Panc1 (cell line): ENCODE measurements at places on chromosomes 3 and 15. TPM values are rescaled to one million over a fixed set of nuclear protein-coding genes. Genes with fewer than 3 reads are reported as not detected.

Gene TUSC7
- total RNA-seq = not detected

Gene PRR23A
- total RNA-seq = not detected

Gene IL17RC
- 23.6 TPM for total RNA-seq

Gene LDHAL6B
- not detected for total RNA-seq

Gene GPR149
- not detected for total RNA-seq

Gene GHRL
- not detected for total RNA-seq

Gene SUCNR1
- not detected for total RNA-seq

Gene DAG1
- total RNA-seq = 160 TPM

Gene DNAH1
- total RNA-seq = 2.4 TPM

Gene PPM1L
- total RNA-seq = 23.8 TPM

Gene TGM5
- total RNA-seq = not detected

Gene OXTR
- 2.7 TPM for total RNA-seq

Gene PTX3
- 2.1 TPM for total RNA-seq

DNA sequence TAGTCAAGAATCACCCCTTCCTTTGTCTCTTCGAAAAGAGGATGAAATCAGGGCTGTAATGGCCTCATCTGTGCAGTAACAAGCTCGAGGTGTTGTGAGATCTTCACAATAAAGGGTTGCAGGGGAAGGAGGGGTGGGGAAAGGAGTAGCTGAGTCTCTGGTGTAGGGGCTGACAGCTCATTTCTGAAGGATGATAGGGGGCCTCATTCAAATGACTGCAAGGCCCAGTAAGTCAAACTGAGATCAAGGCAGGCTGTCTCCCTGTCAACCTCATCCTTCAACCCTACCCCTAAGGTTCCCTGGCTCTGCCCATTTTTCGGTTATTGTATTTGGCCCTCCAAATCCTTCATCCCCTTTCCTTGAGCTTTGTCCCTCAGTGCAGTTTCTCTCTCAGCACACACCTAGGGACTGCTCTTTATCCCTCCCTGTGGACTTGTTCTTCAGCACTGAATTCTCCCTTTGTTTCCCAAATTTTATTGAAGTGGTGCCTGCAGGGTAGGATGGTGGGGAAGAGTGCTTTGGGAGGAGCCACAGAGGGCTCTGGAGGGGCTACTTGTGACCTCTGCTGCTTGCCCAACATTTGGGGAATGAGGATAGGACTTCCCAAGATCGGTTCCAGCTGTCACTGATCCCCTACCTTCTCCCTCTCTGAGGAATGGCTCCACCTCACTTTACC is 38.1 kb downstream of the ZNF589 start:
- H3K27me3 ChIP-seq = no peaks in the 10 kb centered on the region
- no peaks in the 10 kb centered on the region for H3K4me1 ChIP-seq
- H3K36me3 ChIP-seq = no peaks in the 10 kb centered on the region
- no peak for DNase-seq
- no peak overlapping the region for H3K27ac ChIP-seq
- H3K4me3 ChIP-seq = no peak overlapping the region

DNA sequence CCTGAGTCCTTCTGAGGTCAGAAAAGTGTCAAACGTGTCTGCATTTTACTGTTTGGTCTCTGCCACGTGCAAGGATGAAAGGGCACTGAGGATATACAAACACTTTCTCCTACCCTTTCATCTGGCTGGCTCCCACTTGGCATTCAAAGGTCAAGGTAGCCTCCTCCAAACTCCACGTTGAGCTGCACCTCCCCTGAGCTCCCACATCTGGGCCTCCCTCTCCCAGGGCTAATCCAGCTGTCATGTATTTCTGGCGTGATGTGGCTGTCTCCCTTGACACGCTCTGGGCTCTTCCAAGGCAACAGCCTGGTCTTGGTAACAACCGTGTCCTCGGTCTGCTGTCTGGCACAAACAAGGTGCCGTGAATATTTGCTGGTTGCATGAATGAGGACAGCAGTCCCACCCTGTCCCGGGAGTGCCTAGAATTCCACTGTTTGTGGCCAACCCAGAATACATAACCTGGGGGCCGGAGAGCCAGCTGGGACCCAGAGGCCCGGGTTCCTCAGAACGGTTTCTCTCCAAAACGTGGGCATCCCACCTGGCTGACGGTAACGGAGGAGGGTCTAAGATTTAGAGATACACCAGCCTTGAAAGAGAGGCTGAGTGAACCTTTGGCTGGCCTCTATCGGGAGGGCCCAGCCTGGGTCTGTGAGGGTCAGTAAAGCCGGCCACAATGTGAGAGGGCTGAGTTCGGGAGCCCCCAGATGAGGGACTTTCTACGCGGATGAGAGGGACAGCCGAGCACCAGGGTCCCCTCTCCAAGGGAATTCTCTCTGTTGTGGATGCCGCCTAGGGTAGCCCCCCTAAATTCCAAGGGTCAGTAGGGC is 767 bp downstream of the GLT8D1 start:
- H3K4me3 ChIP-seq = peak overlapping the region; percentile 99
- peaks cover 16% of the 10 kb centered on the region for H3K36me3 ChIP-seq
- peak overlapping the region; percentile 75 for H3K27ac ChIP-seq
- H3K4me1 ChIP-seq = peaks cover 17% of the 10 kb centered on the region

DNA sequence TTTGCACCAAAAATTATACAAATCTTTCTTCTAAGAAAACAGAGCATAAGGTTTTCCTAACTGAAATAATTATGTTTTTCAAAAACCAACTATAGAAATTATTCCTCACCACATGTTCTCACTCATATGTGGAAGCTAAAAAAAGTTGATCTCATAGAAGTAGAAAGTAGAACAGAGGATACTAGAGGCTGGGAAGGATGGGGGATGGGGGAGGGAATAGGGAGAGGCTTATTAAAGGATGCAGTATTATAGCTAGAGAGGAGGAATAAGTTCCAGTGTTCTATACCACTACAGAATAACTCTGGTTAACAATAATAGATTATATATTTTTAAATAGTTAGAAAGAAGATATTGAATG is 12.7 kb upstream of the TMEM212 start:
- no peak overlapping the region for H3K4me3 ChIP-seq
- peaks cover 23% of the 10 kb centered on the region for H3K4me1 ChIP-seq
- no peaks in the 10 kb centered on the region for H3K36me3 ChIP-seq
- H3K27me3 ChIP-seq = no peaks in the 10 kb centered on the region
- no peak overlapping the region; the same call in 1 of the 2 replicates for H3K27ac ChIP-seq
- DNase-seq = no peak

DNA sequence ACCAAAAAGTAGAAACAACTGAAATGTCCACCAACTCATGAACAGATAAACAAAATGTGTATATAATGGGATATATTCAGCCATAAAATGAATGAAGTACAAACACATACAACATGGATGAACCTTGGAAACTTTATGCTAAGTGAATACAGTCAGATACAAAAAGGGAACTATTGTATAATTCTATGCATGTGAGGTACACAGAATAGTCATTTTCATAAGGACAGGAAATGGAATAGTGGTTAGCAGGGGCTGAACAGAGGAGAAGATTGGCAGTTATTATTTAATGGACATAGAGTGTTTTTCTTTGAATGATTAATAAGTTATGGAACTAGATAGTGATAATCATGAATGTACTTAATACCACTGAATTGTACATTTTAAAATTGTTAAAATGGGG is 20.0 kb upstream of the TRANK1 start:
- no peaks in the 10 kb centered on the region for H3K4me1 ChIP-seq
- no peak for DNase-seq
- H3K27me3 ChIP-seq = no peaks in the 10 kb centered on the region
- no peak overlapping the region for H3K27ac ChIP-seq
- H3K36me3 ChIP-seq = no peaks in the 10 kb centered on the region
- no peak overlapping the region for H3K4me3 ChIP-seq

- no peak overlapping the region for H3K27ac ChIP-seq
- H3K4me1 ChIP-seq = no peaks in the 10 kb centered on the region
- DNase-seq = no peak
- no peaks in the 10 kb centered on the region for H3K27me3 ChIP-seq
These were observed 3.0 kb upstream of the CD80 start for GRCh38 chr3:119562307-119562961.

- no peak overlapping the region for H3K4me3 ChIP-seq
- no peaks in the 10 kb centered on the region for H3K36me3 ChIP-seq
- no peak for DNase-seq
- peaks cover 16% of the 10 kb centered on the region; the same call in 1 of the 2 replicates for H3K4me1 ChIP-seq
- no peak overlapping the region for H3K27ac ChIP-seq
These were observed 22.4 kb downstream of the TJP1 start for GRCh38 chr15:29799859-29800258.

DNA sequence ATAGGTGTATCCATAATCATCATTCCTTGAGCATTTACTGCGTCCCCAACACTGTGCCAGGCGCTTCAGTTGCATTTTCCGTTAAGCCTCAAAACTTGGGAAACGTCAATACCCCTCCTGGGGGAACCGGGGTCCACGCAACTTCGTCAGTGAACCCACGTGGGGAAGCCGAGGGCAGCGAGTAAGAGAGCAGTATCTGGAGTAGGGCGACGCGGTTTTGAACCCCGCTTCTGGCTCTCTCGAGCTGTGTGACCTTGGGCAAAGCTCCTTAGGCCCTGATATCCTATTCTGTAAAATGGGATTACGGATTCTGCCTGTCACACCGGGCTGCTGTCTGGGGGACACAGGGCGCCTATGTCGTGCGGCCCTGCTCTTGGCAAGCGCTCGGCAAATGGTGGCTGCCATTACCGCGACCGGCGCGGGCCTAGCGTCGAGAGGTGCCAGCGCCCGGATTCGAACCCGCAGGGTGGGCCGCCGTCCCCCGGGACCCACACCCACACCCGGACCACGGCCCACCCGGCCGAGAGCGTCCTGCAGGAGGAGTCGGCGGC is 590 bp downstream of the POLG start:
- H3K36me3 ChIP-seq = peaks cover 39% of the 10 kb centered on the region
- H3K27me3 ChIP-seq = no peaks in the 10 kb centered on the region
- H3K4me3 ChIP-seq = peak overlapping the region; percentile 95
- peaks cover 32% of the 10 kb centered on the region for H3K4me1 ChIP-seq
- H3K27ac ChIP-seq = peak overlapping the region; percentile 93

- H3K27me3 ChIP-seq = peaks cover 30% of the 10 kb centered on the region
- H3K36me3 ChIP-seq = no peaks in the 10 kb centered on the region
- DNase-seq = no peak
- peak within 1 kb of the TSS; percentile 58 for H3K4me3 ChIP-seq
- no peaks in the 10 kb centered on the region; the same call in 1 of the 2 replicates for H3K4me1 ChIP-seq
These were observed at the start of gene ADCY5 for GRCh38 chr3:123448536-123449101. TSS of gene ADCY5 (minus strand) at chr3:123449090. CDS start at chr3:123448545, 545 bp downstream.

GRCh38 chr3:56069766-56070165 is 398.5 kb downstream of the ERC2 start:
- H3K36me3 ChIP-seq = no peaks in the 10 kb centered on the region
- H3K4me1 ChIP-seq = no peaks in the 10 kb centered on the region
- DNase-seq = no peak
- no peaks in the 10 kb centered on the region for H3K27me3 ChIP-seq
- H3K27ac ChIP-seq = no peak overlapping the region
- H3K4me3 ChIP-seq = no peak overlapping the region

- H3K27ac ChIP-seq = peak overlapping the region; percentile 15; the same call in 1 of the 2 replicates
- H3K27me3 ChIP-seq = no peaks in the 10 kb centered on the region
- H3K36me3 ChIP-seq = no peaks in the 10 kb centered on the region
- H3K4me3 ChIP-seq = no peak overlapping the region
- no peaks in the 10 kb centered on the region for H3K4me1 ChIP-seq
These were observed 87.4 kb downstream of the THSD4 start for GRCh38 chr15:71202712-71203111.

DNA sequence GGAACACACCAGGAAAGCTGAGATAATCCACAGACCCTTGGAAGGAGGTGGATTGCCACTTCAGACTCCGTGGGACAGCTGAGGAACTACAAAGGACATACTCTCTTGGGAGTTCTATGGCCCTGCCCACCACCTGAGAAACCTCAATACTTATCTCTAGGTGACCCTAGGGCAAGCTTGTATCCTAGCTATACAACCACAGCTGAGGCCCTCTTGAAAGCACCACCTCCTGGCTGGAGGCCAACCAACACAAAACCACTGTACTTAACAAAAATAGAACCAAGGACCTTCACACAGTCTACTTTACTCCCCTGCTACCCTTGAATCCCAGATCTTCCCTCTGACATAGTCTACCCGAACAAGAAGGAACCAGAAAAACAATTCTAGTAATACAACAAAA is 60.7 kb upstream of the TRIM42 start:
- H3K36me3 ChIP-seq = no peaks in the 10 kb centered on the region
- H3K27me3 ChIP-seq = no peaks in the 10 kb centered on the region
- H3K27ac ChIP-seq = no peak overlapping the region
- H3K4me1 ChIP-seq = no peaks in the 10 kb centered on the region
- no peak overlapping the region for H3K4me3 ChIP-seq
- no peak for DNase-seq

- H3K27me3 ChIP-seq = no peaks in the 10 kb centered on the region
- peak within 1 kb of the TSS; percentile 98 for H3K4me3 ChIP-seq
- peak within 1 kb of the TSS; percentile 91 for H3K27ac ChIP-seq
- peak; percentile 71 for DNase-seq
These were observed at the start of gene RAB11A for GRCh38 chr15:65869126-65869953. TSS of gene RAB11A (plus strand) at chr15:65869491. CDS start at chr15:65869586, 95 bp downstream.

DNA sequence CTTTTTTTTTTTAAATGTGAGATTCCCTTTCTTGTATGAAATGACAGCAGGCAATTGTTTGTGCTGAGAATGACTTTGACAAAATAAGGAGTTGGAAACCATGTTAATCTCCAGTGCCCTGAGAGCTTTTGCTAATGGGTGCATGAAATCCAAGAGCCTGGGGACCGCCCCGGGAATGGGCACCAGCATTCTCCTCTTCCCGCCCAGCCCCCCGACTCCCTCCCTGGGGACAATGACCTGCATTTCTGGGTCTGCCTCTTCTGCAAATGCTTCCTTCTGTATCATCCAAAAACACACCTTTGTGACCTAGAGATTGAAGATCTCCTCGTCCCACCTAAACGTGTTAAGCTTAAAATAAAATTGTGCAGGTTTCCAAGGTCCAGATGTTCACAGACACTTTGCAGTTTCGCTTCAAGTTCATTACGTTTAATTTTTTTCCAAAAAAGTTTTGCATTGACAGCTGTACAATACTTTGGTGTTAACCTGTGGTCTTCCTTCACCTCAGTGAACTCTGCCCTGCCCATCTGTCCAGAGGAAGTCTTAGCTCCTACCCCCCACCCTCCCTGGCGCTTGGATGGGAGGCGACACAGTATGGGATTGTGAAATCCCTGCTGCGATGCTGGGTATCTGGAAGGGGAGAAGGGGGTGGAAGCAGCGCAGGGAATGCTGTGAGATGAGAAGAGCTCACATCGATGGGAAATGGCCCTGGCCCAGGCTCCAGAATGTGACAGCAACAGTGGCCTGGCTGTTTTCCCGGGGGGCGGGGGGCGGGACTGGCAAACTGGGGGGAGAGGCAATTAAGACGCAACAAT is 50.1 kb downstream of the TLE3 start:
- no peaks in the 10 kb centered on the region for H3K4me1 ChIP-seq
- no peaks in the 10 kb centered on the region for H3K27me3 ChIP-seq
- no peak overlapping the region for H3K27ac ChIP-seq
- H3K4me3 ChIP-seq = no peak overlapping the region
- DNase-seq = no peak

DNA sequence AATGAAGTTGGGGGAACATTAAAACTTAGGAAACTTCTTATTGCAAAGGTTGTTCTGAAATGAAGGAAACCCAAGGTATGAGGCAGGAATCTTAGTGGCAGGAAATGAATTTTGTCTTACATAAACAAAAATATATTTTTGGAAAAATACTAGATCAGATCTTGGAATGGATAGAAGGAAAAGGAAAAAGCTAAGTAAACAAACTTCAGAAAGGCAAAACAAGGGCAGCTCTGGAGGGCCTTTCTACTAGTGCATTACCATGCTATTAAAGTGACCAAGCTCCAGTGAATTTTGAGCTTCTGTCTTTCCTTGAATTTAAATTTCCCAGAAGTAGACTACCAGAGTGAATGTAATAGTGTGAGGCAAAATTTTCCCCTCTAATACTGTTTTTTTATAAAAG is 13.6 kb downstream of the ARL6 start:
- no peak overlapping the region for H3K4me3 ChIP-seq
- no peaks in the 10 kb centered on the region for H3K36me3 ChIP-seq
- H3K4me1 ChIP-seq = no peaks in the 10 kb centered on the region
- no peaks in the 10 kb centered on the region for H3K27me3 ChIP-seq
- H3K27ac ChIP-seq = no peak overlapping the region
